ENCODE measurements at places on chromosomes 6 and 20.
A peak's percentile ranks its signal among the peaks of the same experiment; 100 is the strongest.

DNA sequence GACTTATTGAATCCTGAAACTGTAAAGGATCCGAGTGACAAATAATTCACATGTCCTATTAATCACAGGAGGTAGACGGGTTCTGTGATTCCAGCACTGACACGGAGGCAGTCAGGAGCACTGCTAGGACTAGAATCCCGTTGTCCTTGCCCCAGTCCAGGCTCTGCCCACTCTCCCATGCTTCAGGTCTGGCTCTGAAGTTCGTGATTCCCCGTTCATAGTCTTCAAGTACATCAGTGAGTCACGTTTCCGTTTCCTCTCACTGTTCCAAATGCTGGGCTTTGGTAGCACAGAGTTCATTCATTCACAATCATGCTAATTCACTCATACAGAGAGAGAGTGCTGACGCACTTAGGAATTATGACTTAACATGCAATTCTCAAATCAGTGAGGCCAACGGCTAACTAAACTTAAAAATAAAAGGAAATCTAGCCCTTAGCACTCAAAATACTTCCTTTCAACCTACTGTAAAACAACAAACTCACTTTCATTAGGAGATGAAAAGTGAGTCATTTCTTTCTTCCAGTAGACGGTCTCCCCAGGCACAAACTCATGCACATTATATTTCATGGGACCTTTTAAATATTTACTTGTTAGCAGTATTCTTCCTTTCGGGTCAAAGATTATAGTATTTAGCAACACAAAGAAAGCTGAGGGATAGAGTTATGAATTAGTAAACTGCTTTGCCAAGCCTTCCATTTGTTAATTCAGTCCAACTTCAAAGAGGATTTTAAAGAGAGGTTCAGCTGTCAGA is 94.0 kb upstream of the NHSL1 start:
- DNase-seq = peak; percentile 64

GRCh38 chr20:22915512-22915911 is 119.6 kb upstream of the SSTR4 start:
- DNase-seq = no peak

DNA sequence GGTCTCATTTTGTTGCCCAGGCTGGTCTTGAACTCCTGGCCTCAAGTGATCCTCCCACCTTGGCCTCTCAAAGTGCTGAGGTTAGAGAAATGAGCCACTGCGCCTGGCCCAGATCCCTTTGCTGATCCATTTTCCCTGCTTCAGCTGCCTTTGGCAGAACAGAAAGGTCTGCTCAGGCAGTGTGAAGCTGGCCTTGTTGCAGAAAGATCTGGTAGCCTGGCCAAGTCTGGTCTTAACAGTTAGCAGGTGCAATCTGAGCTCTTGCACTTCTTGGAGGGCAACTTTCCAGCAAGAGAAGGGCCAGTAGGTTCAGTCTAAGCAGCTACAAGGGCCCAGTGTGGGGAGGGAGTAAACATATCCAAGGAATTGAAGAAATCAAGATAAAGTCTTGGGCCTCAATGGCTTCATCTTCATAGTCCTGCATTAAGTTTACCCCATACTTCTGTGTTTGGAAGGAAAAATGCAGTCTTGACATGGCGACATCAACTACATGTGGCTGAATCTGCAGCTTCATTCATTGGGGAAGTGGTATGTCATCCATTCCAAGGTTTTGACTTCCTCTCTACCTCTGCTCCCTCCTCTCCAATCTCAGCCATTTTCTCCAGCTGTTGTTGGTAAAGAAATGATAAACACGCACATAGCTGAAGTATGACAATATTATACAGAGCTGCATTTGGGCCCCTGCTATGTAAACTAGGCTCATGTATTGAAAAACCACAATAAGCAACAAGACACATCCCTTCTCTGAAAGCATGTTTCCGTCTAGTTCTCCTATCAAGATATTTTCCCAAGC is 39.0 kb upstream of the NEDD9 start:
- no peak for DNase-seq

DNA sequence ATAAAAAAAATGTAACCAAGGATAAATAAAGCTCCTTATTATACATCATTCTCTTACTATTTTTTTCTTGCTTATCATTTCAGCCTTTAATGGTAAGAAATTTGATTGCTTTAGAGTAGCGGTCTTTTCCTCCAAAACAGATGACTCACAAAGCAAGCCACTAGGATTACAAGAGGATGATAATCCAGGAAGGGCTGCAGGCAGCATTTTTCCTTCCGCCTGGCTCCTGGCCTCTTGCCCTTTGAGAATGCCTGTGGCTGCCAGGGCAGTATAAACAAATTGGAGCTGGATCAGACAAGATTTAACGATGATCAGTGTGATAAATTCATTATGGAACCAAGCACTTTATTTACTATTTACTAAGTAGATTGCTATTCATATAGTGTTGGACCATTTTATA is 9.7 kb upstream of the FBXL4 start:
- DNase-seq = no peak

DNA sequence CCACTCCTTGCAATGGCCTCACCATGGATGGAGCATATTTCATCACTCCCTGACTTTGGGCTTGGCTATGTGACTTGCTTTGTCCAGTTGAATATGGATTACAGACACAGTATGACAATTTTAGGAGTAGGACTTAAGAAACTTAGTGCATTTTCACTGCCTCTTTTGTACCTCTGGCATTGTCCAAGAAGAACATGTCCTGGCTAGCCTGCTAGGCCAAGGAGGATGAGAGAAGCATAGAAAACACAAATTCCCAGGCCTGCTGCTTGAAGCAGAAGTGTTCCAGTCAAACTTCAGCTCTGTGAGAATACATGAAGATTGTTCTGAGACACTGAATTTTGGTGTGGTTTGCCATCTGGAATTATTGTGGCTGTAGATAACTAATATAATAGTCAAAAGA is 3.1 kb upstream of the MCHR2 start:
- DNase-seq = no peak

- DNase-seq = no peak
These were observed 9.0 kb upstream of the TSHZ2 start for GRCh38 chr20:52963131-52963530.

DNA sequence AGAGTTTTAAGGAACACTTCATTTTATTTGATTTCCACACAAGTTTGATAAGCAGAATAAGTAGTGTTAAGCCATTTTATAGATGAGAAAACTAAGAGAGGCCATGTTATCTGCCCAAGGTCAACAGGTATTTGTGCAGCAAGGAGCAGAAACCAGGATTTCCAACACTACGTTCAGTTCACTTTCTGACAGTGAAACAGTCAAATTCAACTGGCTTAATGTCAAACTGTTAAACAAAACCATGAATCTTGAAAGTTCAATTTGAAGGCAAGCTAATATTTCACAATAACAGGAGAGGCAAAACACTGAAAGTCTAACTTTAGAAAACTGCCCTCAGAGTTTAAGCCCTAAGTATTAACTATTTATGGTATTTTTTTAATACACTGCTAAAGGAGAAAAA is 32.6 kb downstream of the DTNBP1 start:
- DNase-seq = no peak

DNA sequence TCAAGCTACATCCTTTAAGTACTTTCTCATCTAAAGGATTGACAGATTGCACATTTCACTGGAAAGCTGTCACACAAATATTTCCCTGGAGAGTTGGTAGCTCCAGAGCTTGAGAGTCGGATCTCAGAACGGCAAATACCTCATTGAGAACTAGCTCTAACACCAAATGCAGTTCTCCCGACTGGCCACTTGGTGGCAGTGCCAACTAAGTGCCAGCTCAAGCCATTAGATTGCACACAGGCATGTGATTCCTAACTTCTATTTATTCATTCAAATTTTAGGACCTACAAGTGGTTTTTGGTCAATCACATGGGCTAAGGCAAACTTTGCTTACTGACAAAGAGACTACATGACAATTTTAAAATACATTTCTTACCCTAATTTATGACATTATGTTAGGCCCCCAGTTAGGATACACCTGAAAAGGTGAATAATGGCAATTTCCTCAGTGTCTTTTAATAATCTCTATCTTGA is 7.9 kb upstream of the MCHR2 start:
- peak; percentile 60 for DNase-seq

DNA sequence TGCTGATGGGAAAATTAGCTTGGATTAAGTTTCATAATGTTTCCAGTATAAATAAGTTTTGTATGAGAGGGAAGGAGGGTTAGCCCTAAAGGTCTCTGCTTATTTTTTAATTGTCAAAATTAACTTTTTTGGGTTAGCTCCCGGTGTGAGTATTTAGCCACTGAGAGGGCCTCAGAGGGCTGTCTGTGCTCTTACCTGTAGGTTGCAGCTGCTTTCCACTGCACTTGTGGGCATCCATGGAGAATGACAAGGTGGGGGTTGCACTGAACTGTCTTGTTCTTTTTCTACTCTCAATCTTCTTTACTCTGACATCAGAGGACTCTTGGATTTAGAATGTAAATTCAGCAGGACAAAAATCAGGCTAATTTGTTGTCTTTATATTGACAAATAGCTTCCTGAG is 81.4 kb downstream of the CD164 start:
- no peak for DNase-seq

DNA sequence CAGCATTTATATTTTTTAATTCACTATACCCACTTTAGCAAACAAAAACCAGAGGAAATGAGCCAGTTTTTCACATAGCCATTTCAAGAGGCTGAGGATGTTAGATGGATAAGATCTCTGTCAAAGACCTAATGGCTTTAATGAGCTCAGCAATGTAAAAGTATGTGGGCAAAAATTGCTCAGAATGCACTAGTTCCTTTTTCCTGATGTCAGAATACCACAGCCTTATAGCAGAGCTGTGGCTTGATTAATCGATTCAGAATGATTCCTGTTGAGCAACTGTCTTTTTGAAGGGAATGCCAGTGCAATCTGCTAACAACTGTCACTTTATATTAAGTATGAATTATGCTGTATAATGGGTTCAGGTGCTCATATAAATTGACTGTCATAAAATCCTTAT is 100.6 kb upstream of the HIVEP1 start:
- no peak for DNase-seq

GRCh38 chr6:15267221-15267620 is 21.4 kb downstream of the JARID2 start:
- no peak for DNase-seq

DNA sequence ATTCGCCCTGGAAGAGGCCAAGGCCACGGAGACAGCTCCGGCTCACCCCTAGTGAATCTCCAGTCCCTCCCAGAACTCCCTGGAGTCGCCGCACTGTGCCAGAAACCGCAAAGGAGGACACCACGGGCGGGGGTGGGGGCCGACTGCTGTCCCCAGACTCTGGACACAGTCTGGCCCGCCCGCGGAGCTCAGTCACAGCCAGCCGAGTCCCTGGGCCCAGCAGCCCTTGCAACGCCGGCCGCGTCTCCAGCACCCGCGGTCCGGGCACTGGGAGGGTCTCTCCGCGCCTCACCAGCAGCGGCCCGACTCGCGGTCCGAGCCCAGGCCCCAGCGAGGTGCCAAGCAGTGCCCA is 518 bp downstream of the PEX6 start:
- peak; percentile 68 for DNase-seq

DNA sequence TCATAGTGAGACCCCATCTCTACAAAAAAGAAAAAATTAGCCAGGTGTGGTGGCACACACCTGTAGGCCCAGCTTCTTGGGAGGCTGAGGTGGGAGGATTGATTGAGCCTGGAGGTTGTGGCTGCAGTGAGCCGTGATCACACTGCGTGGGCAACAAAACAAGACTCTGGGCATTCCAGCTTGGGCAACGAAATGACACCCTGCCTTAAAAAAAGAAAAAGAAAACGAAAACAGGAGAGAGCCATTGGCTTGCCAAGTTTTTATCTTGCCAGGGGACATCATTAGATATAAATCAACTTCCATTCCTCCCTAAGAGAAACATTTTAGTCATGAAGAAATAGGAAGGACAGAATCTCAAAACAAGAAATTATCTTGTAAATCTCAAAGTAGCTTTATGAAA is 109.5 kb downstream of the MAP3K7 start:
- no peak for DNase-seq

GRCh38 chr6:170056278-170056711 is 234.6 kb downstream of the DLL1 start:
- no peak for DNase-seq

DNA sequence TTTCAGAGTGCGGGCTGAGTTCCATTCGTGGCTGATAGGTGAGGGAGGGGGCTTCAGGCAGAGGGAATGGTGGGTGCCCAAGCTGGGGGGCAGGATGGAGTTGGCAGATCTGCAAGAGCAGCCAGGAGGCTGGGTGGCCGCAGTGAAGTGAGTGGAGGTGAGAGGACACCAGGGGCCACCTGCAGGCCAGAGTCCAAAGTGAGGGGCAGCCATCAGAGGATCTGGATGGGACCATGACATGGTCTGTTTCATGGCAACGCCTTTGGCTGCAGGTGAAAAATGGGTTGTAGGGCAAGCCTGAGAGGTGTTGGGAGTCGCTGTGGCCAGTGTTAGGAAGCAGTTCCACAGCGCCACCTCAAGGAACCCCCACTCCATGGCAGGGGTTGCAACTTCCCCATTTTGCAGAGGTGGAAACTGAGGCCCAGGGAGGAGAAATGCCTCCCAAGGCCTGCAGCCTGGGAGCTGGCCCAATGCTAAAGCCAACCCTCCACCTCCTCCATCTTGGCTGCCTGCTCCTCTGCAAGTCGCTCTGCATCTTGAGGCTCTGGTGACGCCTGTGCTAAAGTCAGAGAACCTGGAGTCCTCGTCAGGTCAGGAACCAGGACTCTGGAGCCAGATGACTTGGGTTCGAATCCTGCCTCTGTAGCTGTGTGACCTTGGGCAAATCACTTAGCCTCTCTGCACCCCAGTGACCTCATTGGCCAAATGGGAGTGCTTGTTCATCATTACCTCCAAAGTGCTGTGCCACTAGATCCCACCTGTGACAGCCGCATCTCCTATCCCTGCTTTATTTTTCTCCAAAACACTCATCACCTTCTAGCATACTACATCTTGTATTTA is 153.8 kb downstream of the CEBPB start:
- DNase-seq = no peak

DNA sequence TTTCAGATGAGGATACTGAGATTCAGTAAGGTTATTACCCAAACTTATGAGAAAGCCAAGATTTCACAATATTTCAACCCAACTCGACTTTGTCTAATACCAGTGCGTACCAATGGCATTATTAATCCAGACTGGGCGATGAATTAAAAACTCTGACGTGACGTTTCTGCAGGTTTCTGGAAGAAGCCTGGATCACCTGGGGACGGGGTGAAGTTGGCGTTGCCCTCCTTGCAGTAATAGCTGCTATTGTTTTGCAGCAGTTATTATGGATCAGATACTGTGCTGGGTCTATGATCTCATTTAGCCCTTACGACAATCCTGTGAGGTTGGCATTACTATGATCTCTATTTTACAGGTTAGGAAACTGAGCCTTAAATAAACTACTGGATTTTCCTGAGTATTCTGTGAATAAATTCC is 569 bp upstream of the CDC5L start:
- no peak for DNase-seq

GRCh38 chr20:36234771-36235320 is 1.4 kb upstream of the AAR2 start:
- no peak for DNase-seq

Data from activated CD8-positive, alpha-beta memory T cell treated with anti-CD3 and anti-CD28 coated beads for 24 hours (primary cell).